Thoracic aorta endothelial cell (primary cell): ENCODE measurements at places on chromosomes 1 and 21. TPM values are rescaled to one million over a fixed set of nuclear protein-coding genes. Genes with fewer than 3 reads are reported as not detected.

The OLFM3 gene
- total RNA-seq, result not detected in 2 replicates

The BTBD19 gene
- total RNA-seq, result 14.3 and 17.2 TPM in 2 replicates

The SPOCD1 gene
- total RNA-seq, result 53.7 and 57.9 TPM in 2 replicates

The GPR37L1 gene
- not detected in 2 replicates for total RNA-seq

The GREM2 gene
- total RNA-seq, result not detected in 2 replicates

The AADACL4 gene
- total RNA-seq, result not detected in 2 replicates

The CDC7 gene
- total RNA-seq, result 12.5 and 16.6 TPM in 2 replicates

The SPATA17 gene
- not detected in 2 replicates for total RNA-seq

The LCE1D gene
- not detected in 2 replicates for total RNA-seq

The TNFRSF25 gene
- 15.2 and 15.4 TPM in 2 replicates for total RNA-seq

The SLAMF7 gene
- not detected in 2 replicates for total RNA-seq

The C1QTNF12 gene
- 1.1 TPM in 1 of 2 replicates, not detected in the other for total RNA-seq

The PRAMEF26 gene
- not detected in 2 replicates for total RNA-seq

The MCOLN2 gene
- total RNA-seq, result 0.27 and 0.36 TPM in 2 replicates

The TNFSF18 gene
- total RNA-seq, result 70.5 and 71.2 TPM in 2 replicates

The TAS1R1 gene
- 0.07 TPM in 1 of 2 replicates, not detected in the other for total RNA-seq

The SYTL1 gene
- total RNA-seq, result 0.07 TPM in 1 of 2 replicates, not detected in the other

The S100A7 gene
- total RNA-seq, result not detected in 2 replicates

The KCNQ4 gene
- total RNA-seq, result 0.07 and 0.13 TPM in 2 replicates

The ADAMTS4 gene
- 35.9 and 90.2 TPM in 2 replicates for total RNA-seq

The CD5L gene
- not detected in 2 replicates for total RNA-seq

The KCNC4 gene
- 8.8 and 13.6 TPM in 2 replicates for total RNA-seq
